Cardiac fibroblast (primary cell): ENCODE measurements at places on chromosomes 6 and 20.
A peak's percentile ranks its signal among the peaks of the same experiment; 100 is the strongest.

GRCh38 chr6:7883381-7883780 lies 27.2 kb downstream of the TXNDC5 start:
- no peak for DNase-seq

GRCh38 chr20:14583413-14583812 lies 246.0 kb upstream of the FLRT3 start:
- DNase-seq, result no peak

- peak; percentile 11 for DNase-seq
These were observed 9.9 kb upstream of the ZNF311 start for GRCh38 chr6:29014729-29015608.

DNA sequence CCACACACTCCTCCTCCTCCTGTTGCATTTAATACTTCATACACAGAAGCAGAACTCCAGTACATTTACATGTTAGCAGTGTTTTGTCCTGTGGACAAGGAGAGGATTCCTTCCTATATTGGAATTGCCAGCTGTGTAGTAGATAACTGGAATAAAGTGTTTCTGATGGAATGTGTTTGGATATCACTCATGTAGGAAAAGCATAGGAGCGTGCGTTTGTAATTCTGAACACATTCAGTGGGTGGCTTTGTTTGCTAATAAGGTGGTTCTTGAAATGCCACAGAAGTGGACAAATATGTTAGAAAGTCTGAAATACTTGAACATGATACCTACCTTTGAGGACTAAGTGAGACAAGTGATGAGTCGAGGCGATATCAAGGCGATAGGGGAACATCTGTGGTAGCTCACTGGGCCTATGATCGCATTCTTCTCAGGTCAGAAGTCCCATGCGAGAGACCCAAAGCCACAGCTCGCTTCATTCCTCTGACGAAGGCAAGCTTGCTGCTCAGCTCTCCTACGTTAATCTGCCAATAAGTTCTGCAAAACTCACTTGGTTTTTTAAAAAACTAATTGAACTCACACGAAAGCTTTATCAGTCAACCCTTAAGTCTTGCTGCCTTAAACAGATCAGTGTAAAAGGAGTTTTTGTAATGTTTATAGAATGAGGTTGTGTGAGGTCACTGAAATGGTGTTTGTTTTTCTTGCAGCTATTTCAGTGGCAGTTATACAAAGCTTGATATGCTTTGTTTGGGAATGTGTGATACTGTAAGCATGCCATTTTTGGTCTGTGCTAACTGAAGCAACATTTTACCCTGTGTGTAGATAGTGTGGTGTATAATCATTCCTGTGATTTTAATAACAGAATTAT lies 159.9 kb downstream of the SOX4 start:
- DNase-seq, result peak; percentile 74

- DNase-seq, result no peak
These were observed 52.9 kb downstream of the EDN1 start for GRCh38 chr6:12343122-12343439.

DNA sequence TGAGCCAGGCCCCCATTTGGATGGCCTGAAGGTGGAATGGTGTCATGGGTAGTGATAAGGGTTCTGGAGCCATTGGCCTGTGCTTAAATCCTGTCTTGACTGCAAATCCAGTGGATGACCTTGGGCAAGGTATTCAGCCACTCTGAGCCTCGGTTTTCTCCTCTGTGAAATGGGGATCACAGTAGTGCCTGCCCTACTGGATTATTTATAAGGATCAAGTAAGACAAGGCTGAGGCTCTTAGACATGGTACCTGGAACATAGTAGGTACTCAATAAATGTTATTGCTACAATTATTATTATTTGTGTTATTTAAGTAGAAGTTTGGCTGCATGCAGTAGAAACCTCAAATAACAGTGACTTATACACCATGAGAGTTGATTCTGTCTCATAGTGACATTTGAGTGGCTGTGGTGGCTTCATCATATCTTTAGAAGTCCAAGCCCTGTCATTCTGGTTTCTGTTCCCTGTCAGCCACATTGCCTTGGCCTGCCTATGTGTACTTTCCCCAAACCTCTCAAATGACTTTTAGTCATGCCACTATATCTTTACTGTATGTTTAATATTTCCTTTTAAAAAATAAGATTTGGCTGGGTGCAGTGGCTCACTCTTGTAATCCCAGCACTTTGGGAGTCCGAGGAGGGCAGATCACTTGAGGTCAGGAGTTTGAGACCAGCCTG lies 37.6 kb upstream of the CHMP4B start:
- DNase-seq, result no peak

DNA sequence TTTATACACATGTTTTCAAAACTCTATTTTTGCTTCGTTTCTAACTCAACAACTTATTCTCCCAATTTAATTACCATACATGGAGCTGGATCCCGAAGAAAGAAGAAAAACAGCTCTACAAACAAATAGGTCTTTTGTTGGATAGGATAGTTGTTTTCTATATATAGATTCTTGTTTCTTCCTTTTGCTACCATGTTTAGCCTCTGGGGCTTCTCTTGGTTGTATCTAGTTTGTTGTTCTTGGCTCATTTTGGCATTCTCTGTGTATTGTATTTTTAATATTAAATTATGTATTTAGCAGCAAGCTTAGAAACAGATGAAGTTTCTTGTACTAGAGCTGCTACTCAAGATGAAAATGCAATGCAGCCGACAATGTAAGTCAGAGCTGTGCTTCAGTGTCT lies 60.9 kb downstream of the PLCB4 start:
- no peak for DNase-seq

DNA sequence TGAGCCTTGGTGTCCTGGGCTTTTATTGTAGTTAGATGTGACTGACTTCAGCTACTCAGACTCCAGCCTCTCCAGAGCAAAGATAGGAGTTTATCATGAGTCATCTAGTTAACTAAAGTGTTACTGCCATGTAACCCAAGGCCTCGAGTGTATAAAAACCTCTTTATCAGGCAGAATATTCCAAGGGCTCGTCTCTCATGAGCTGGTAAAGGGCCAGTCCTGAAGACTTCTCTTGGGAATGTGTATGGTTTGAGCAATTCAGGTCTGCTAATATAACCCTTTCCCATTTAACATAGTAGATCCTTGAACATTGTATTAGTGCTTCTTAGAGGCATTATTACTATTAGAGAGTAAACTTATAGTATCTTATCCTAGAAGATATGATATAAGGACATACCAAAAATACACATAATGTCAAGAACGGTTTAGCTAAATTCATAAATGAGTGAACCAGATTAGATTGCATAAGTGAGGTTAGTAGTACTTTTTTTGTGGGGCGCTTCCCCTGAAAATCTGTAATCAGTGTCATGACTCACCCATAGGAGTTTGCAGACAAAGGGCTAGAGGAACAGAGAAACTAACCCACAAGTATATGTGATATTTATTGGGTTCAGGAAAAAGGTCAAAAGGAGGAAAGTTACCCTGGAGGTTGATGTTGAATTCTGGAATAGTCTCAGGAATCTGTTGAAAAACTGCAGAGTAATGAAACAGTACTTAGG lies 16.0 kb downstream of the DSE start:
- DNase-seq, result peak; percentile 61

DNA sequence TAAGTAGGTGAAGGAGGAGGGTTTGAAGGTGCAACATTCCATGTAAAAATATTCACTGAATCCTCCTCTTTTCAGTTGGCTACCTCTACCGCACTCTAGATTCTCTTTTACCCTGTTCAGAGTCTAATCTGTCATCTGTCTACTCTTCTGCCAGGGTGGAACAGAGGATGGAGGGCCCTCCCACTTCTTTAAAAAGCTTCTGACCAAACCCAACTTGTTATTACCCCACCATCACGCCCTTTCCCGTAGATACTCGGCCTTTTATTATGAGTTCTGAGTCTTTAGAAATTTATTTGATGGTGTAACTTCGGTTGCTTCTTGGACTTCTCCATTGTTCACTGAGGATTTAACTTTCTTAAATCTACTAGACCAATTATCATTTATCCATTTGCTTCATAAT lies 11.7 kb downstream of the STX11 start:
- DNase-seq, result no peak

- peak; percentile 72 for DNase-seq
These were observed 213.8 kb downstream of the IBTK start for GRCh38 chr6:82033631-82034211.

DNA sequence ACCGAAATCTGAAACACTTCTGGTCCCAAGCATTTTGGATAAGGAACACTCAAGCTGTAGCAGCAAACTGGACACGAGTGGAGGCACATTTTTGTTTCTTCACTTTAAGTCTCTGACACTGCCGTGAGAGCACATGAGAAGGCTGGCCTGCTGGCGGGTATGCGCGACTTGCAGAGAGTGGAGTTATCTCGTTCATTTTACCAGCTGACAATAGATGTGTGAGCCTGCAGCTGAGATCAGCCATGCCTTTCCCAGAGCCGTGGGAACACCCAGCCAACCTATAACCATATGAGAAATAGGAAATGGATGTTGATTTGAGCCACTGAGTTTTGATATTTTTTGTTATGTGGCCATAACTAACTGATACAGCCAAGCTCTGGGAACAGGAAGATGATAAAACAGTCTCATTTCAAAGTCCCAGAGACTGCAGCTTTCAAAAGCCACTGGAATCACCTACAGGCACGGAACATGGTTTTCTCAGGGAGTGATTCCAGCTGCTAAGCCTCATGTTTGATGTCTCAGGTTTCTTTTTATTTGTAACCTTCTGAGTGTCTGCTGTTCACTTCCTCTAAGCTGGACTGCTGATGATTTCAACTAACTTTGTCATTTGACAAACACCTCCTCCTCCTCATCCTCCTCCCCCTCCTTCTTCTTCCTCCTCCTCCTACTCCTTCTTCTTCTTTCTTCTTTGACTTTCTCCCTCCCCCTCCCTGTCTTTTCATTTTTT lies 28.6 kb upstream of the LAMP5 start:
- no peak for DNase-seq

DNA sequence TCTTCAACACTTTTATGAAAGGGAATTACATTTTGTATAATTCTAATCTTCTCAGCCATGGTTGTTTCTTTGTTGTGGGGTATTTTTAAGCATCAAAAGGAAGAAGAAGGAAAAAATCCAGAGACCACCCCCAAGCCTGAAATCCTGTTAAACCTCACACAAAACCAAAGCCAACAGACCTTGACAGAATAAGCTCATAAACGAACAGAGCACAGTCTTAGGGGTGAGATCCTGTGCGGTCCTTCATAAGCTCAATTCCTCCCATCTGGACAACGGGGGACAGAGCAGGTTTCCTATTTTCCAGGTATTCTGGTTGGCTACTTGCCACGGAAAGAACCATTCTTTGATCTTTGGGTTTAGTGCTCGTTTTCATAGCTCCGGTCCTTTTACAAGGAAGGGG lies 151.3 kb upstream of the SULF2 start:
- no peak for DNase-seq

DNA sequence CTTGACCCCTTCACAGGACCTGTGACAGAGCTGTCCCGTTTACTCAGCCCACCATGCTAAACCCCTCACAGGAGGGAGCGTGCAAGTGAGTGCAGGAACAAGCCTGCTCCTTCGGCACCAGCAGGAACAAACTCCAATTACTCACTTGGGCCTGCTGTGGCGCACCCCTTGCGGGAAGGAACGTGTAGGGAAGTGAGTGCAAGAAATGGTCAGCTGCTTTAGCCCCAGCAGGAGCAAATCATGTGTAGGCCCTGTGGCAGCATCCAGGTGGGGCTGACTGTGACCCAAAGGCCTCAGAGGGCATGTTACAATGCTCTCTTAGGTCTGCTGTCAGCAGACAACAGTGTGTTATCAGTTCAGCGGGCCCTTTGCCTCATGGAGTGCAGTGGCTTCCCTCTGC lies 574.4 kb downstream of the PRKN start:
- no peak for DNase-seq

- peak; percentile 66 for DNase-seq
These were observed 44.6 kb downstream of the ARHGAP40 start for GRCh38 chr20:38645980-38646858.

DNA sequence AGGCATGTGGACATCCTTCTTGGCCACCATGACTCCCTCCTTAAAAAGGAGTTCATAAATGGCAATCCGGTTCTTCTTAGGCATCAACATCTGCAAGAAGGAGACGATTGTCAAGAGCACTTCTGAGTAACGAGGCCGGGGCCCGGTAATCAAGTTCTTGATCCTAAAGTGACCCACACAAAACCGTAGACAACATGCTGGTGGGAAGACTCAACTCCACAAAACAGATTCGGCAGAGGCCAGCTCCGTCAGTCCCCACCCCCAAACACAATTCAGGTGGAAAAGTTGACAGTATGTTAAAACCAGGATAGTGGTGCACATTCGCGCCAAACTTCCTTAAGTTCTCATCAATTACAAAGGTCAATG lies 754 bp downstream of the RPS10 start:
- peak; percentile 26 for DNase-seq

GRCh38 chr6:19444481-19444880 lies 392.7 kb upstream of the ID4 start:
- peak; percentile 38 for DNase-seq

DNA sequence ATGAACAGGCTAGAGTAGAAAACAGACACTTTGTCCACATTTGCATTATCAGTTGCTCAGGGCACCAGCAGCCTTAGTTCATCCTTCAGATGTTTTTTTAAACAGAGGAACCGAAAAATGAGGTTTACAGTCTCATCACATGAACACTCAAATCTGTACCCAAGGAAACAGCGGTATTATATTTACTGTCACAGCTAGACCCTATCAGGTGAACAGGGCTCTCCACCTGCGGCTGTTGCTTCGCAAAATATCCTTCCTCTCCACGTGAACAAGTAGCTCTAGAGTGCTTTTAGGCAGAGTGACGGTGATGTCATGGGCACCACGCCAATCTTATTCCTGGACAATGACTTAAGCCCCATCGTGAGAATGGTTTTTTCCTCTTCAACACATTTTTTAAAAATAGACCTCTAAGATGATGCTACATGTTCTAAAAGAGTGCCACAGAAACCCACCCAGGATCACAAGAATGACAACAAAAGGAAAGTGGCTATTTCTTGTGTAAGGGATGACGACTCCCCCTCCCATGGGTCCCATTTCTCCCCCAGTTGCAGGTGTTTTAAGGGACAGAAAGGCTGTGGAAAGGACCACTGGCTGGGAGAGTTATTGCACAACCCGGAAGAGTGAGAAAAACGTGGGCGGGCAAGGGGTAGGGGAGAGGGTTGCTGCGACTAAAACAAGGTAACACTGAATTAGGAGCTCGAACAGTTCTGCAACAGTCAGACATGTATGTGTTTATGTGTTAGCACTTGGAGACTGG lies 77.7 kb downstream of the EFHC1 start:
- DNase-seq, result peak; percentile 85

- DNase-seq, result peak; percentile 41
These were observed 377.6 kb downstream of the ESR1 start for GRCh38 chr6:152184917-152185574.

DNA sequence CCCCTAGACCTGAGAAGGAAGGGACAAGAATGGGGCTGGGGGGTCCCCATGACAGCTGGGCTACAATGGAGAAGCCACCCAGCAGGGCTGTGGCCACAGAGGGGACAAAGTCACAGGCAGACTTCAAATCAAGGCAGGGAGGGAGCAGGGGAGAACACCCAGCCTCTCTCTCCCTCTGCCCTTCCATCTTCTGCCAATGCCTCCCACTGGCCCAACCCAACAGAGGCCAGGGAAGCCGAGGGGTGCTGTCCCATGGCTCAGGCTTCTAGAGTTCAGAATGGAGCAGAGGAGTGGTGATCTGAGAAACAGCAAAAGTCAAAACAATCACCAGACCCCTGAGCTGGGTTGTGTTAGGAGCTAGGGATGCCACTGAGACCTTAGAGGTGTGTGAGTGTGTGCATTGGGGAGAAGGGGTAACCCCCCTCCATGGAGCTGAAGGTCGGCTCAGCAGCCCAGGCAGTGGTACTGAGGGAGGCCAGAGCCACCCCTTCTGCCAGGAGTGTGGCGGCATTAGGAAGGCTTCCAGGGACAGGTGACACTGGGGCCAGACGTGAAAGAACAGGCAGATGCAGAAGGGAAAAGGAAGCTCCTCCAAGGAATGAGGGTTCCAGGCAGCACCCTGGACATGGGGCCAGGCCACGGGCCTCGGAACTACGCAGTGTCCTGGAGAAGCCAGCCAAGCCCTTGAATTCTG lies 12.0 kb downstream of the GLP1R start:
- no peak for DNase-seq
